Testis (tissue), 5 donors: ENCODE measurements at places on chromosomes 12 and 14. TPM values are rescaled to one million over a fixed set of nuclear protein-coding genes. Genes with fewer than 3 reads are reported as not detected.

- no peak for DNase-seq
Observed at GRCh38 chr12:39692258-39692853, 72.8 kb upstream of the ABCD2 start.

- DNase-seq, result no peak
Observed at GRCh38 chr12:75833268-75833667, 198.3 kb downstream of the PHLDA1 start.

- DNase-seq, result no peak
Observed at GRCh38 chr14:77102154-77102553, 4.1 kb downstream of the CIPC start.

DNA sequence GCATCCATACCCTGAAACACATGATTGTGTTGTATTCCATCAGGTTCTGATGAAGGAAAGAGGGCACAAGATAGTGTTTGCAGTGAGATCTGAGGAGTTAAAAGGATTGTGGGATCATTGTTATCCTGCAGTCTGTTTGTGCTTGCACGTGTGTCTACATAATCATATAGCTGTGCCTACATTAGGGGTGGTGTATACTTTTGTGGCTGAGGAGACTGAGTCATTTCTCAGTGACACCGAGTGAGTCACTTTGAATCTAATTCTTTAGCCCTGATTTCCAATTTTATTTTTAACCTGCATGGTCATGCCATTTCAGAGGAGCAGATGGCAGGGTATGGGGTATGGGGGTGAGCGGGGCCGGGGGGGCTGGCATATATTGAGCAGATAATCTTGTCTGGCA is 133.2 kb downstream of the ANO4 start:
- DNase-seq, result no peak

DNA sequence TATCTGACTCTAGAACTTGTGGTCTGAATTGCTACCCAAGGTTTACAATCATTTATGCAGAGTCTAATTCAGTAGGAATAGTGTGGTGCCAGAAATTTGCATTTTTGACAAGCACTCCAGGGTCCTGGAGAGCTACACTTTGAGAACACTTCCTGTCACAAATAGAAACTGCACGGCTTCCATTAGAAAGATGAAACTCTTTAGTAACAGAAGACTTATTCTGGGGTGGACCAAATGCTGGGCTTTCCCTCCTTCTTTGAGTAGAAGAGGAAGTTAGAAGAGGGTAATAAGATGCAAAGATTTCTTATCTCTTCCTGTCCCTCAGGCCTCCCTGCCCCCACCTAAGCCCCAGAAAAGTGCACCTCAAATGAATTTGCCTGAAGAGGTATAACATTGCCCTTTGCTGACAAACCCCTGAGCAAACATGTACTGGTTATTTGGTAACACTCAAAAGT is 28.4 kb downstream of the DGLUCY start:
- no peak for DNase-seq

Gene IL31
- not detected for total RNA-seq

- DNase-seq, result peak; percentile 90
Observed at GRCh38 chr14:24271134-24271833, at the start of gene RABGGTA. TSS of gene RABGGTA (minus strand) at chr14:24271597. CDS start at chr14:24271115, 482 bp downstream.

Gene PLA2G1B
- 0.94 TPM for total RNA-seq

- peak; percentile 52 for DNase-seq
Observed at GRCh38 chr14:75399843-75400775, 27.7 kb upstream of the JDP2 start.

Gene MORN3
- 46.1 TPM for total RNA-seq

Gene LRTM2
- total RNA-seq, result 0.43 TPM

DNA sequence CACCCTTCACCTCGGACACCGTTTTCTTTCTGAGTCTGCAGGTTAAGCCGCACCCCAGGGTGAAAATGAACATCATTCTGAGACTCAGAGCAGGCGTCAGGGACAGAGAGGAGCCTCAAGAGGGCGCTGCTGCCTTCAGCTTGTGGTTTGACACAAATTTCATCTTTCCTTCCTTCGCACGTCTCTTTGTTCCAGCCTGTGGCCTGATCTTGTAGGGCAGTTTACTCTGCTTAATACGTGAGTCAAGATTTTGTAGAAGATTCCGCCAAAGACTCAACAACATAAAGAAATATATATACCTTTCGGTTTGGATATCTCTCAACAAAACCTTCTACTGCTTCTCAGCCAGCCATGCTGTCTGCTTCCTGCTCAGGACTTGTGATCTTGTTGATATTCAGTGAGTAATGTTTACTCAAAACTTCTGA is 329.3 kb upstream of the OR4E1 start:
- DNase-seq, result peak; percentile 58
